ENCODE measurements at places on chromosomes 2 and 18.
A peak's percentile ranks its signal among the peaks of the same experiment; 100 is the strongest.

DNA sequence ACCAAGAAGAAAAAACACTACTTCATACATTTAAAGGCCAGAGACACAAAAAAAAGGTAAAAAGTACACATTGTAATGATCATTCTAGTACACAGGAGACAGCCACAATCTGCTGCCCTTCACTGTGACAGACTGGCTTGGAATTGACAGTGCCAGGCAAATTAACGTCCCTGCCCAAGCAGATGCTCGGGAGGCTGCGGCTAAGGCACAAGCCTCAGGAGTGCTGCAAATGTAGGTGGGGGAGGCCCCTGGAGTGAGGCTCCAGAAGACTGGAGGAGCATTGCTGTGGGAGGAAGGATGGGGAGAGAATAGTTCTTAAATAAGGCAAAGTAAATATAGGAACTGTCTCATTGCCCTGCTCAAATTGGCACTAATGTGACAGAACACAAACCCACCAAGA is 18.6 kb downstream of the ERCC3 start:
- peak; percentile 42 for DNase-seq

DNA sequence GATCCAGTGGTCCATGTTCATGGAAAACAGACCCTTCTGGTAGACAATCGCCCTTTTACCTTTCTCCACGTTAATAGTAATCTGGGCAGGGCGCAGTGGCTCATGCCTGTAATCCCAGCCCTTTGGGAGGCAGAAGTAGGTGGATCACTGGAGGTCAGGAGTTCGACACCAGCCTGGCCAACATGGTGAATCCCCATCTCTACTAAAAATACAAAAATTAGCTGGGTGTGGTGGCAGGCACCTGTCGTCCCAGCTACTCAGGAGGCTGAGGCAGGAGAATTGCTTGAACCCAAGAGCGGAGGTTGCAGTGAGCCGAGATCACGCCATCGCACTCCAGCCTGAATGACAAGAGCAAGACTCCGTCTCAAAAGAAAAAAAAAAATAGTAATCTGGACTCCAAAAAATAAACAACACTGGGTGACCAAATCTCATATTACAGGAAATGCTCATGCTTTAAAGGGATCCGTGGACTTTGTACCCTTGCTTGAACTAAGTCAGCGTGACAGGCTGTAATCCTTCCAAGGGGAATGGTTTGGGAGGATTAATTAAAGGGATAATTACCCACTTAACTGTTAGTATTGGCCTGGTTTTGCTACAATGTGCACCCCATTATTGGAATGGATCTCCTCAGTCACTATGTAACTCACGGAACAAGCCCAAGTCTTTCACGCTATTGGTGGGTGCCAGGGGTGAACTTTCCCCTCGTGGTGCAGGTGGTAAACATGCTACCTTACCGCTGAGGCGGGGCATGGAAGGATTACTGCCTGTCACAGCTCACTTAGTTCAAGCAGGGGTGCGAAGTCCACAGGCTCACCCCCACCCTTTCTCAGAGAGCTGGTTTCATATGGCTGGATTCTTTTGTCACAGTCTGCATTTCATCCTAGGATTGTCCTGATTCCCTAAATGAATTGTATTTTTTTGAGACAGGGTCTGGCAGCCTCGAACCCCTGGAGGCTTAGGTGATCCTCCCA is 36.7 kb downstream of the PROC start:
- no peak for DNase-seq

DNA sequence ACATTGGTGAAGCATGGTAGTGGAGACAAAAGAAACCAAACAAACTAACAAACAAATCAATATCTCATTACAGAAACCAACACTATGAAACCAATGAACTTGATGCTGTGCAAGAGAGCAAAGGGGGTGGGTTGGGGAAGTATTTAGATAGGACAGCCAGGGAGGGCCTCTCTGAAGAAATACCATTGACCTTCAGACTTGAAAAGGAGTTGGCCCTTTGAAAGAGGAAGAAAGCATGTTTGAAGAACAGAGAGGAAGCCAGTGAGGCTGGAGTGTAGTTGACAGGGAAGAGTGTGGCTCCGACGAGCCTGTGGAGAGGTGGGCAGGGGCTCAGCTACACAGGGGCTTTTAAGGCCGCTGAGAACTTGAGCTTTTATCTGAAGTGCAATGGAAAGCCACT is 151.0 kb upstream of the GATA6 start:
- no peak for DNase-seq

- no peak for DNase-seq
Observed at GRCh38 chr2:42567364-42567763, 1.1 kb upstream of the MTA3 start.

GRCh38 chr2:40105593-40105992 is 326.5 kb upstream of the THUMPD2 start:
- DNase-seq: no peak

- DNase-seq: no peak
Observed at GRCh38 chr2:29241341-29241740, 126.1 kb downstream of the CLIP4 start.

- DNase-seq: no peak
Observed at GRCh38 chr2:97673182-97673914, 3.8 kb downstream of the C2orf92 start.

All from cerebellar cortex (tissue), 1 donor.